ENCODE measurements at places on chromosomes 11 and 22. TPM values are rescaled to one million over a fixed set of nuclear protein-coding genes. Genes with fewer than 3 reads are reported as not detected.

GRCh38 chr22:46887978-46888377 is 125.5 kb downstream of the TBC1D22A start:
- DNase-seq, result no peak

The CCDC188 gene
- total RNA-seq, result 2.8 TPM

The SF1 gene
- 348 TPM for total RNA-seq

The PLCB3 gene
- total RNA-seq, result 48.5 TPM

- DNase-seq, result no peak
These were observed 1155.3 kb downstream of the BRD1 start for GRCh38 chr22:48672387-48672786.

DNA sequence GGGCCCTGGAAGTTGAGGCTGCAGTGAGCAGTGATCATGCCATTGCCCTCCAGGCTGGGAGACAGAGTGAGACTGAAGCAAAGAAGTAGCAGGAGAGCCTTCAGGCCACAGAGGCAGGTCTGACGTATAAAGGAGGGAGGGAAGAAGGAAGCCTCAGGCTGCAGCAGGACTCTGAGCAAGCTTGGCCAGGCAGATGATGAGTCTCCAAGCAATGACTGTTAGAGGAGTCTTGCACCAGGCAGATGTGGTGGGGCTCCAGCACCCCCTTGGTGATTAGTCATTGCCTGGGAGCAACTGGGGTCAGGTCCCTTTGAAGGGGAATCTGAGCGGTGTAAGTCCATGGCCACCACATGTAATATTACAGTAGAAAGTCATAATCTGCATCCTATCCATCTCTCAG is 36.6 kb upstream of the NFAM1 start:
- DNase-seq, result peak; percentile 14

The TRIM51 gene
- total RNA-seq, result not detected

GRCh38 chr11:58028687-58029411 is 1.9 kb upstream of the OR6Q1 start:
- no peak for DNase-seq

GRCh38 chr22:47592791-47593190 is 830.3 kb downstream of the TBC1D22A start:
- no peak for DNase-seq

GRCh38 chr11:119368121-119369034 is 13.1 kb downstream of the USP2 start:
- DNase-seq, result no peak

DNA sequence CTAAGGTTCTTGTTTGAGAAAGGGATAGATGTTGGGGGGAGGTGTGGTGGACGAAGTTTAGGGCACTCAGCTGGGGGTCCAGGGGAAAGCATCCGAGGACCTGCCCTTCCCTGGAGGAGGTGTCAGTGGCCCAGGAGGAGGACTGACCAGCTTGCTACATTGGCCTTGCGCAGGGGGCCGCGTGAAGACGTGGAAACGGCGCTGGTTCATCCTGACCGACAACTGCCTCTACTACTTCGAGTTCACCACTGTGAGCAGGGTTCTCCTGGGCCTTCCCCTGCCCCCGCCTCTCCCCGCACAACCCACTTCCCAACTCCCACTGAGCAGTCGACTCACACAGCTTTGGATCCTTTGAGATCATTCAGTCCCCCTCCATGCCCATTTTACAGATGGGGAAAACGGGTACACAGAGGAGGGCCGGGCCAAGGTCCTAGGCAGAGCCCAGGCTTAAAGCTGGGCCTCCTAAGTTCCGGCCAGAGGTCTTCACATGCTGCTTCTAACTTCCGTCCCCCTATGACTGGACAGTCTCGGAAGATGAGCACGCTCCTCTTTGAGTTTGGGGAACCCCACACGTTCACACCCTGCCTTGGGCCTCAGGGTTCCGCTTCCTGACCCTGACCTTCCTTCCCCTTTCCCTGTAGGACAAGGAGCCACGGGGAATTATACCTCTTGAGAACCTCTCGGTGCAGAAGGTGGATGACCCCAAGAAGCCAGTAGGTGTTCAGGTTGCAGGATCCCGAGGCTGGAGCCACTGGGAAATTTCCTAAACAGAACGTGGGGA is 28.7 kb downstream of the CYTH4 start:
- DNase-seq, result no peak

- DNase-seq, result no peak
These were observed 98.8 kb downstream of the GGTLC2 start for GRCh38 chr22:22743128-22743760.

DNA sequence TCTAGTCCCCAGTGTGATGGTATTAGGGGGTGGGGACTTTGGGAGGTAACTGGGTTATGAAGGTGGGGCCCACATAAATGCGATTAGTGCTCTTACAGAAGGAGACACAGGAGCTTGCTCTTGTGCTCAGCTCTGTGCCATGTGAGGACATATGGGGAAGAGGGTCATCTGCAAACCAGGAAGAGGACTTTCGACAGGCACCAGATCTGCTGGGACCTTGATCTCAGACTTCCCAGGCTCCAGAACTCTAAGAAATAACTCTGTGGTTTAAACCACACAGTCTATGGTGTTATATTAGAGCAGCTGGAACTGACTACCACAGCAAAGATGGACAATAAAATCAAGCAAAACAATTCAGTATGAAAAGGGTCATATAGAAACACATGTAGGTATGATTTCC is 26.7 kb downstream of the NNMT start:
- no peak for DNase-seq

- no peak for DNase-seq
These were observed 8.1 kb upstream of the SLC22A12 start for GRCh38 chr11:64582885-64583284.

DNA sequence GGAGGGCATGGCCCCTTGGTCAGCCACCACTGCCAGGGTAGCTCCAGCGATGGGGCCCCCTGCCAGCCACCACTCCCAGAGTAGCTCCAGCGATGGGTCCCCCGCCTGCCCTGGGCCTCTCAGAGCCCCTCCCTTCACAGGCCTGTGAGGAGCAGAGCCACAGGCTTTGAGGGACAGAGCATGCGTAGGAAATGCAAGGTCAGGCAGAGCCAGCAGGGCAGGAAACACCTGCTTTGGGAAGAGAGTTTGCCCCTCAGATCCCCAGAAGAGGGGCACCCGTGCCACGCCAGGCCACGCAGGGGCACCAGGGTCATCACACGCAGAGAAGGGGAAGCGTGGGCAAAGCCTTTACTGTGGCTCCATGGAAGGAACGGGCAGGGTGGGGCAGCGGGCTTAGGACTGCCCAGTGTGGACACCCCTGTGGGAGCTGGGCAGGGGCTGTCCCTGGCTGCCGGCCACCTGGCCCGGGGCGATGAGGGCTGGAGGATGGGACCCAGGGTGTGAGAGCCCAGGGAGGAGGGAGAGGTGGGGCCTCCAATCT is 477.8 kb downstream of the BRD1 start:
- no peak for DNase-seq

GRCh38 chr11:118705791-118706545 is 26.5 kb upstream of the TREH start:
- DNase-seq, result no peak

The SMIM35 gene
- not detected for total RNA-seq

- peak; percentile 97 for DNase-seq
These were observed 56.0 kb upstream of the OR5AK2 start for GRCh38 chr11:56932572-56933220.

- no peak for DNase-seq
These were observed 147.0 kb upstream of the B3GAT1 start for GRCh38 chr11:134558916-134559601.

The CD44 gene
- 2,108 TPM for total RNA-seq

GRCh38 chr22:25774575-25775026 is 32.6 kb downstream of the MYO18B start:
- DNase-seq, result no peak

GRCh38 chr11:132106096-132106982 is 735.9 kb downstream of the NTM start:
- DNase-seq, result peak; percentile 23

GRCh38 chr11:14010665-14011064 is 48.1 kb downstream of the SPON1 start:
- no peak for DNase-seq

The TECTA gene
- total RNA-seq, result 0.17 TPM

- no peak for DNase-seq
These were observed 2.6 kb downstream of the ACER3 start for GRCh38 chr11:76863196-76863777.

DNA sequence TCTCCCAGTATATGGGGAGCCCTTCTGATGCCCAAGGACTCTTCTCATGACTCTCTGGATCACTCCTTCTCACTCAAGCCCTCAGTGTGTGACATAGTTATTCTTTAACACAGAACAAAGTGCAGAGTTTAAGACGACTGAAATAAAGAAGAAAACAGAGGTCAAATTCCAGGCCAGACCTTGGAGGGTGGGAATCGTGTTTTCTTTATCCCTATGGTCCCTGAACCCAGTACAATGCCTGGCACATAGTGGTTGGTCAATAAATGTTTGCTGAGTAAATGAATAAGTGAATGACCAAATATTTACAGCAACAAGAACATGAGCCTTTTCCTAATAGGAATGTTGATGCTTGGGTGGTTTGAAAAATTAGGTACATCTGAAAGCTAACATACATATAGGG is 28.8 kb downstream of the VSTM5 start:
- no peak for DNase-seq

DNA sequence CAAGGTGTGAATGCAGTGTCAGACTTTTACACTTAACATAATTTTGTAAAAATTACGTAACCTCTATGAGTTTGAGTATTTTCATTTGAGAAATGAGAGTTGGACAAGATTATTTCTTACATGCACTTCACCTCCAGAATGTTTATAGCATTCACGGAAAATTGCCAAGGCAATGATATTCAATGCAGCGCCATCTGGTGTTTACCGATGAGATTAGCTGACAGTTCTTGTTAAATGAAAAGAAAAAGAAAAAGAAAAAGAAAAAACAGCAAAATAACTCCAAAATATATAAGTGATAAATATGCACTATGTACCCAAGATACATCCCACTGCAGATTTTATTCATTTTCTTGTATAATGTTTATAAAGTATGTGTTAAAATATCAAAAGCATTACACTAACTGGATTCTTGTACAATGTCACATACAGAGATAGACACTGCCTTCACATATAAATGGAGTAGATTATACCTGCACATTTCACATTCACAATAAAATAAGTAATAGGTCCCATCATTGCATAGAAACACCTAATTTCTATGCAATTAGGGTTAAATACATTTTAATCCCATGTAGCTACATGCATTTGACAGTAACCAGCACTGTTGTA is 976.3 kb upstream of the FAT3 start:
- peak; percentile 29 for DNase-seq

The TRIM29 gene
- total RNA-seq, result 204 TPM

The PHF21B gene
- total RNA-seq, result not detected

- peak; percentile 7 for DNase-seq
These were observed 238.4 kb downstream of the TBC1D22A start for GRCh38 chr22:47000888-47001287.

DNA sequence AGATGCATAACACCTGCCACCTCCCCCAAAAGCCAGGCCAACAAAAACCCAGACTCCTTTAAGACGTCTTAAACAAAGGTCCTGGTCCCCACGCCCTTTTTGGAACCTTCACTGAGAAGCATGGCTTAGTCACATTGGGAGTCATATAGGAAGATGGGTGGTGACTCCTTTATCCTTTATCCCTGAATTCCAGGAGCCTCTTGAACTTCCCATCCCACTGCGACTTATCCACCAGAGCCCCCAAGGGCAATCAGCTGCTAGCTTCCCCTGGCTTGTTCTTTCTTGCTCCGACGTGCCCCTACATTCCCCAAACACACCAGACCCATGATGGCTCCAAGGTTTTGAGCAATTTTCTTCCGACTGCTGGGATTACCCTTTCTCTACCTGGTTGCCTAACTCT is 567.0 kb upstream of the CADM1 start:
- DNase-seq, result no peak

The KRTAP5-8 gene
- total RNA-seq, result not detected

The HEPN1 gene
- not detected for total RNA-seq

The CSKMT gene
- 11.9 TPM for total RNA-seq

All from mammary epithelial cell (primary cell).